ENCODE measurements at places on chromosomes 11 and 22. TPM values are rescaled to one million over a fixed set of nuclear protein-coding genes. Genes with fewer than 3 reads are reported as not detected.

DNA sequence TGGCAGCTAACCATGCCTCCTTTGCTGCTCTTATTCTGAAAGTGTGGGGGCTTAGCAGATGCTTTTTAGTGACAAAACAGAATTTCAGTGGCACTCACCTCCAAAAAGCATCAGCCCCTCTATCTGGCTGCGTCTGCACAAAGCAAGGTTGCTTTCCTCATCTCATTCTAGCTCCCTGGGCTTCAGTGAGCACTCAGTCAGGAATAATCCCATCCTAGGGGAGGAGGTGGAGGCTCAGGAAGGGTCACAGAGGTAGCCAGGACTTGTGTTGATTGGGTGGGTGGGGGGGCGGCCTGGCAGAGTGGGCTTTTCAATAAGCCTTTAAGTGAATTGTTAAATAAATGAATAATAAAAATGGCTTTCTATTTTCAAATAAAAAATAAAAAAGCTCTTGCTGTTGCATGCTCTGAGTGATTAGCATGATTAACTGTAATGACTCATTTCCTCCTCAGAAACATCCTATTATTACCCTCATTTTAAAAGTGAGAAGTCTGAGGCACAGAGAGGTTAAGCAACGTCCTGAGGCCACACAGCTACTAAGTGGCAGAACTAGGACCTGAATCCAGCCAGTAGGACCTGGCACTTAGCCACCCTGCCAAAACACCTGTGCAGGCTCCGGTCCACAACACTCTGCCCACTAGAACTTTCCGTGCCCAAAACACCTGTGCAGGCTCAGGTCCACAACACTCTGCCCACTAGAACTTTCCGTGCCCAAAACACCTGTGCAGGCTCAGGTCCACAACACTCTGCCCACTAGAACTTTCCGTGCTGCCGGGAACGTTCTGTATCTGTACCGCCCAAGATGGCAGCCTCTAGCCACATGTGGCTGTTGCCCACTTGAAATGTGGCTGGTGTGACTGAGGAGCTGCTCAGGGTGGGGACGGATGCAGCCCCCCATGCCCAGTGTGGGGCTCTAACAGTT lies 5.5 kb downstream of the B3GAT1 start:
- peaks cover 4% of the 10 kb centered on the region for H3K4me1 ChIP-seq
- no peaks in the 10 kb centered on the region for H3K36me3 ChIP-seq
- DNase-seq: no peak
- H3K27me3 ChIP-seq: peaks cover 39% of the 10 kb centered on the region
- H3K27ac ChIP-seq: no peak overlapping the region

DNA sequence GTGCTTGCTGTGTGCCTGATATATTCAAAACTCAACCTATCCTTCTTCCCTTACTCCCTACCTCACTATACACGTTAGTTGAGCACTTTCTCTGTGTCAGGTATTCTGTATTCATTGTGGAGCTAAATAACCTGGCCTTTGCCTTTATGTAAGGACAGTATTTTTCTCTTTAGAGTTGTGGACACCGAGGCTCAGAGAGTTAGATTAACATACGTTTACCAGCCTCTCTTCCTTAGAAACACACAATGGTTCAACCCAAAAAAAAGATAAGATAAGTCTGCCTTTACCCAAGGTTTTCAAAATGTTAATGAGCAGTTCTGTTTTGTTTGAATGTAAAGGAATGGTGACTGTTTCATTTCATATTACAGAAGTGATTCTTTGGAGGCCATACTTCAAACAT lies 45.0 kb downstream of the CBL start:
- H3K4me1 ChIP-seq: peaks cover 3% of the 10 kb centered on the region
- no peak overlapping the region for H3K4me3 ChIP-seq
- no peak overlapping the region for H3K27ac ChIP-seq
- no peaks in the 10 kb centered on the region for H3K27me3 ChIP-seq
- no peak for DNase-seq

GRCh38 chr11:65502274-65502554 lies 3.4 kb downstream of the MALAT1 start:
- peaks cover 37% of the 10 kb centered on the region for H3K36me3 ChIP-seq
- H3K4me3 ChIP-seq: no peak overlapping the region
- peaks cover 39% of the 10 kb centered on the region for H3K4me1 ChIP-seq
- DNase-seq: no peak

GRCh38 chr11:64803846-64804345 lies 882 bp upstream of the MAP4K2 start:
- peak overlapping the region; percentile 81 for H3K27ac ChIP-seq
- peak overlapping the region; percentile 80 for H3K4me3 ChIP-seq
- no peaks in the 10 kb centered on the region for H3K27me3 ChIP-seq
- H3K4me1 ChIP-seq: peaks cover 19% of the 10 kb centered on the region

GRCh38 chr11:72833811-72834493 lies 19.7 kb downstream of the ATG16L2 start:
- H3K36me3 ChIP-seq: peaks cover 18% of the 10 kb centered on the region
- H3K27ac ChIP-seq: no peak overlapping the region
- no peak for DNase-seq
- no peak overlapping the region for H3K4me3 ChIP-seq
- no peaks in the 10 kb centered on the region for H3K27me3 ChIP-seq

DNA sequence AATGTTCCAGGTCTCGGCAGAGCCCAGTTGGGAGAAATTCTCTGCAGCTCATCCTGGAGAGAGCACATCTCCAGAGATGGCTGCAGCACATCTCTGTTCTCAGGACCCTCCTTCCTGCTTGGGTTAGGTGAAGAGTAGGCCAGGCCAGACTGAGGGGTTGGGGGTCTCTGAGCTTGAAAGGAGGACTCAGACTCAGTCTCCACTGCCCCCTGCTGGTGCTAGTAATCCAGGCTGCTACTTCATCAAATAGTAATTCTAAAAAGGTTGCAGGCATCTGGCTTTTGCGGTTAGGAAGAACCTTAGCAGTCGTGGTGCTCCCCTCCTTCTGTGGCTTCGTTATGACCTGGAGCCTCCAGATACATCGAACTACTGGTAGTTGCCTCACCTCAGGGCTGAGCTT lies 9.7 kb downstream of the TUB start:
- H3K27me3 ChIP-seq: no peaks in the 10 kb centered on the region
- H3K4me1 ChIP-seq: no peaks in the 10 kb centered on the region
- DNase-seq: peak; percentile 52
- no peak overlapping the region for H3K27ac ChIP-seq
- no peak overlapping the region for H3K4me3 ChIP-seq
- no peaks in the 10 kb centered on the region for H3K36me3 ChIP-seq

GRCh38 chr11:2516276-2517015 lies 71.6 kb downstream of the KCNQ1 start:
- no peaks in the 10 kb centered on the region for H3K36me3 ChIP-seq
- no peak overlapping the region for H3K27ac ChIP-seq
- H3K4me3 ChIP-seq: no peak overlapping the region
- peak; percentile 22 for DNase-seq
- H3K27me3 ChIP-seq: no peaks in the 10 kb centered on the region

DNA sequence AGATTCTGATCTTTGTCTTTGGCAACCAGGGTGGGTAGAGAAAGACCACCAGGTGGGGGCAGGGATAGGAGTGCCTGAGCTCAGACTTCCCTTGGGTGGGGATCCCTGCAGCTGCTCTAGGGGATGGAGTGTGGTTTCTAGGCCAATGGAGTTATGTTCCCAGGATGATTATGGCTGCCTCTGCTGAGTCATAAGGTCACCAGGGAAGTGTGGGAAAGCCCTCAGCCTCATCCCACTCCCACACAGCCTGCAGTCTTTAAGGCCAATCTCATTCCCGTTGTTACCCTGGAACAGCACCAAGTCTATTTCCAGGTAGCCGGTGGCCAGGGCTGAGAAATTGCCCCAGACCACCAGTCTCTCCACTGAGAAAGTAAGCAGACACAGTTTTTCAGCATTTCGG lies 2269.3 kb upstream of the RAG2 start:
- H3K4me1 ChIP-seq: no peaks in the 10 kb centered on the region
- no peak overlapping the region for H3K4me3 ChIP-seq
- no peaks in the 10 kb centered on the region for H3K36me3 ChIP-seq
- no peak overlapping the region for H3K27ac ChIP-seq
- DNase-seq: no peak

DNA sequence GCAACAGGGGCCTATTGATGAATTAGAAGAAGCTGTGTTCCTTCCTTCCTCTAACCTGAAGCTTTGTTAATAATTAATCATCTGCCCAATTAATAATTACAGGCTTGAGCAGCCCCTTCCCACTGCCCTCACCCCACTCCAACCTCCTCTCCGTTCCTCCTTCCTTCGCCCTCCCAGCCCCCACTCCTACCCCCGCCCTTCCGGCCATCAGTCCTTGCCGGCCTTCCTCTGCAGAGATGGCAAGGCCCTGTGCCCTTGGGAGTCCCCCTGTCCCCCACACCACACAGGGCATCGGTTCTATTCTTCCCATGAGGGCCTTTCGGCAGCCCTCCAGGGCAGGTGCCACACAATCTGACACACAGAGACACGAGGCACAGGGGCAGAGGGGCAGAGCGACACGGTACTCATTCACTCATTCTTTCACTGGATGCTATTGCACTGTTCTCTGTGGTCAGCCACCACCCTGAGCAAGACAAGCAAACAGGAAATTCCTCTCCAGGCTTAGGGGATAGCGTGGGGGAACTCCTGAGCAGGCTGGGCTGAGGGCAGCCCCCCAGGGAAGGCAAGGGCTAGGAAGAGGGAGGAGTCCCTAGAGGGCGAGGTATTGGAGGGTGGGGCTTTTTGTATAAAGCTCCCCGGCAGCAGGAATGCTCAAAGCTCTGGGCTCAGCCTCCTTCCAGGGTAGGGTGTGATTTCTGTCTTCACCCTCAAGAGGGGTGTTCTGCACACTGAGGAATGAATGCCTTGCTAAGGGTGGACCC lies 14.7 kb downstream of the MGAT3 start:
- H3K4me3 ChIP-seq: no peak overlapping the region
- H3K36me3 ChIP-seq: no peaks in the 10 kb centered on the region
- H3K4me1 ChIP-seq: peaks cover 24% of the 10 kb centered on the region
- peak; percentile 61 for DNase-seq
- H3K27me3 ChIP-seq: no peaks in the 10 kb centered on the region

GRCh38 chr22:46240073-46240472 lies 10.0 kb downstream of the CDPF1 start:
- peak overlapping the region; percentile 69 for H3K27ac ChIP-seq
- H3K4me1 ChIP-seq: peaks cover 26% of the 10 kb centered on the region
- no peaks in the 10 kb centered on the region for H3K27me3 ChIP-seq
- no peak for DNase-seq
- peaks cover 25% of the 10 kb centered on the region for H3K36me3 ChIP-seq

DNA sequence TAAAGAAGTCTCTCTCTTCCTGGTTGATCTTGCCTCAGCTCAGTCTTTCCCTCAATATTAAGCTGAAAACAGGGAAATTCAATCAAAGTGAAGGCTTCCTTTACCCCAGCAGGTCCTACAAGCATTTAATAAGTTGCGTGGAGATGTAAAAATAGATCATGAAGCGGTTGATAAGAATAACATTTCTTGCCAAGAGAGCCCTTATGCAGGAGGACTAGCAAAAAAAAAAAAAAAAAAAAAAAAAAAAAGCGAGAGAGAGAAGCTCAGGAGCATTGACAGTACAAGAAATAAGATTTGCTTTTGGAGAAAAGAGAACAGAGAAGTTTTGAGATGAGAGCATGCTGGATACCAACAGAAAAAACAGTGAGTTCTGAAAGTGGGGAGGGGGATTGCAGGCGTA lies 112.2 kb upstream of the CLMP start:
- no peak overlapping the region for H3K4me3 ChIP-seq
- peaks cover 41% of the 10 kb centered on the region for H3K4me1 ChIP-seq
- DNase-seq: no peak
- peaks cover under 1% of the 10 kb centered on the region for H3K36me3 ChIP-seq
- no peaks in the 10 kb centered on the region for H3K27me3 ChIP-seq
- no peak overlapping the region for H3K27ac ChIP-seq

DNA sequence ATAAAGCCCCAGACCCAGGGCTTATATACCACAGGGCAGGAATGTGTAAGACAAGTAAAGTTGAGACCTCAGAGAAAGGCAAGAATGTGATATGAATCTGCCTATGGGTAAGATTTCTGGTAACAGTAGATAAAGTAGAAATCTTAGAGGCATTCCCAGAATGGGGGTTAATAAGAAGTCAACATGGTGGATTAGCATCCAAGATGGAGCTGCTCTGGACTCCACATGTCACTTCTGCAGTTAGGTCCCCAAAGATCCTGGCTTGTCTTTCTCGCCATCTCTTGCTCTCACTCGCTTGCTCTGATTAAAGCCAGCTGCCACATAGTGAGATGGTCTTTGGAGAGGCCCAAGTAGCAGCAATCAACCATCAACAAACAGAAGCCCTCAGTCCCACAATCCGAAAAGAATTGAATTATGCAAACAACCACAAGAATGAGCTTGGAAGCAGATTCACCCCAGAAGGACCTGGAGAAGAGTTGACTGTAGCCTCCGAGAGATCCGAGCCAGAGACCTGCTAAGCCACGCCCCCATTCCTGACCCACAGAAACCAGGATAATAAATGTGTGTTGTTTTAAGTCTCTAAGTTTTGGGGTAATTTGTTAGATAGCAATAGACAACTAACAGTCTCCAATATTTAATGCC lies 5.4 kb upstream of the C11orf86 start:
- H3K27me3 ChIP-seq: peaks cover 6% of the 10 kb centered on the region
- peaks cover 2% of the 10 kb centered on the region for H3K36me3 ChIP-seq
- H3K4me3 ChIP-seq: no peak overlapping the region
- H3K27ac ChIP-seq: no peak overlapping the region
- DNase-seq: no peak
- H3K4me1 ChIP-seq: peaks cover 21% of the 10 kb centered on the region

GRCh38 chr11:70504246-70505020 lies 106.1 kb downstream of the CTTN start:
- H3K27me3 ChIP-seq: no peaks in the 10 kb centered on the region
- H3K4me3 ChIP-seq: no peak overlapping the region
- H3K36me3 ChIP-seq: no peaks in the 10 kb centered on the region
- DNase-seq: no peak
- no peaks in the 10 kb centered on the region for H3K4me1 ChIP-seq

DNA sequence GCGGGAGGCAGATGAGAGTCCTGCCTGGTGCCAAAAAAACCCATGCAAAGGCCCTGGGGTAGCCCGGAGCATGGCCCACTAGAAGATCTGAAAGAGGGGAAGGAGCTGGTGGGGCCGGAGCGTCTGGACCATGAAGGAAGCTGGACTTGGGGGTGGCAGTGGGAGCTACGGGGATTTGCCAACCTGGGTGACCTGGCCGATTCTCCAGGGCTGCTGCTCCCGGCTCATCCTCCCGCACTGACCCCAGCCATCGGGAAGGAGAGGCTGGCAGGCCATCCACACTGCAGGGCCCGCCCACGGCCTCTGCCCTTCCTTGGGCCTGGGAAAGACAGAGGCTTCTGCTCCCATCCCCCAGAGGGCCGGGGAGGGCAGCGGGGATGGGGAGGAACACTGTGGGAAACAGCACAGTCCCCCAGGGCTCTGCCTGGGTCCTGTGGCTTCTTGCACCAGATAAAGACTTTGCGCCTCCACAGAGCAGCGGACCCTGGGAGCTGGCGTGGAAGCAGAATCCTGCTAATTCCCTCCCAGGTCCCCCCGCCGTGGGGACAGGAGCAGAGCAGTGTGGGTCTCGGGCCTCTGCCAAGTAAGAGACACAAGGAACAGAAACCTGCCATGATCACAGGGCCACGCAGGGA lies 87.1 kb upstream of the LINC01488 start:
- no peak overlapping the region for H3K4me3 ChIP-seq
- no peak for DNase-seq
- no peaks in the 10 kb centered on the region for H3K4me1 ChIP-seq
- no peak overlapping the region for H3K27ac ChIP-seq
- no peaks in the 10 kb centered on the region for H3K36me3 ChIP-seq
- H3K27me3 ChIP-seq: no peaks in the 10 kb centered on the region

RCOR2 gene
- 0.16 TPM for total RNA-seq

OR5A1 gene
- total RNA-seq: not detected
